ENCODE measurements at places on chromosomes 6 and 20. TPM values are rescaled to one million over a fixed set of nuclear protein-coding genes. Genes with fewer than 3 reads are reported as not detected.

OSTM1 gene
- 59.1 TPM for total RNA-seq

ZNF343 gene
- 18.0 TPM for total RNA-seq

SIRPB1 gene
- 1.2 TPM for total RNA-seq

UBD gene
- total RNA-seq, result not detected

DTNBP1 gene
- total RNA-seq, result 29.3 TPM

OPN5 gene
- not detected for total RNA-seq

NKX2-4 gene
- 2.1 TPM for total RNA-seq

Data from diencephalon (tissue), 1 donor.